CD4-positive, alpha-beta memory T cell (primary cell): ENCODE measurements at places on chromosomes 5 and 9. TPM values are rescaled to one million over a fixed set of nuclear protein-coding genes. Genes with fewer than 3 reads are reported as not detected.

The PCDHGA7 gene
- total RNA-seq = 0.44 TPM

DNA sequence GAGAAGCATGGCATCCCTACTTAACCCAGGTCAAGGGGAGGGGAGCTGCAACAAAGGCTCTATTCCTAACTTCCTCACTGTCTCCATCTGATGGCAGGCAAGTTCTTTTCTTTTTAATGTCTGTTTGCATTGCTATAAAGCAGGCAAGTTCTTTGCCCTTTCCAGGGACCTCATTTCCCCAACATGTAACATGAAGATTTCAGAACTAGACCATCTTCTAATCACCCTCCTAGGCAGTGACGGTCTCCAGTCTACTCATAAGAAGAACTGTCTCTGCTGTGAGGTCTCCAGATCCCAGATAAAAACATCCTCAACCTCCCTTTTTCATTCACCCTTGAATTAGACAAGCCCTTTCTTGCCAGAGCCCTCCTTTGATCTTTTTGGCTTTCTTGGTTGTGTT lies 42.1 kb downstream of the PPP1R2B start:
- no peak for DNase-seq

DNA sequence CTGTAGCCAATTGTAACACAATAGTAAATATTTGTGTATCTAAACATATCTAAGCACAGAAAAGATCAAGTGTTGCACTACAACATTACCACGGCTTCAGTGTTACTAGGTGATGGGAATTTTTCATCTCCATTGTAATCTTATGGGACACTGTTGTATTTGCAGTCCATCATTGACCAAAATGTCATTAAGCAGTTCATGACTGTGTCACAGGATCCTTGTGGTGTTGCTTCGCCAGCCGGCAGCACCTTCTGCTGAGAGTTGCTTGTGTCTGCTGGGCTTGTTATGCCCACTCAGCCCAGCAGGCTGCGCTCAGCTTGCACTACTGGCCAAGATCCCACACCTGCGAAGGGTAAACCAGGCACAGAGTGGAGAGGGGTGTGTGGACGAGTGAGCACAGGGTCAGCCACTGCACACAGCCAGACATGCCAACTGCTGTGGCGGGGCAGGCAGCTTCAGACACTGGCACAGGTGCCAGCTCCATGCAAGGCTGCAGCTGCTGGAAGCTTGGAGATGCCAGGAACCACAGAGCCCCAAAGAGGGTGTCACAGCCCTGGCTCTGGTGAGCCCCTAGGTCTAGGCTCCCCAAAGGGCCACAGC lies 273.7 kb downstream of the CETN3 start:
- DNase-seq = no peak

The DMRT3 gene
- not detected for total RNA-seq

The EGFL7 gene
- total RNA-seq = not detected

The LCN6 gene
- total RNA-seq = not detected

DNA sequence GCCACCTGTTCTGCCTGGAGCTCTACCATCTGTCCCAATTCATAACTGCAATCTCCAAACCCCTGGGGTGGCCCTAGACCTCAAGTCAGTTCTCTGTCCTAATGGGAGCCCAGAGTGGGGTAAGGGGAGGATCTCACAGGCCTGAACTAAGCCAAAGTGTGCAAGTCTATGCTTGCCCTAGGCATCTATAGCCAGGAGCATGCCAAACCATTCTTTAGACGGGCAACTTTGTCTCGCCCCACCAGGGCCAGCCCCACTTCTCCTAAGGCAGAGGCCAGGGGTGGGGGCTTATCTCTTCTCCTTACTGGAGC lies 3.3 kb downstream of the ACSL6 start:
- no peak for DNase-seq

- DNase-seq = no peak
These were observed 52.4 kb downstream of the RFX3 start for GRCh38 chr9:3473405-3473804.
